Activated CD4-positive, alpha-beta memory T cell treated with anti-CD3 and anti-CD28 coated beads, Interleukin-2, amount 10 ng/mL, durations not matched to agents 7 days and 5 days (primary cell): ENCODE measurements at places on chromosomes 3 and 15.
A peak's percentile ranks its signal among the peaks of the same experiment; 100 is the strongest.

DNA sequence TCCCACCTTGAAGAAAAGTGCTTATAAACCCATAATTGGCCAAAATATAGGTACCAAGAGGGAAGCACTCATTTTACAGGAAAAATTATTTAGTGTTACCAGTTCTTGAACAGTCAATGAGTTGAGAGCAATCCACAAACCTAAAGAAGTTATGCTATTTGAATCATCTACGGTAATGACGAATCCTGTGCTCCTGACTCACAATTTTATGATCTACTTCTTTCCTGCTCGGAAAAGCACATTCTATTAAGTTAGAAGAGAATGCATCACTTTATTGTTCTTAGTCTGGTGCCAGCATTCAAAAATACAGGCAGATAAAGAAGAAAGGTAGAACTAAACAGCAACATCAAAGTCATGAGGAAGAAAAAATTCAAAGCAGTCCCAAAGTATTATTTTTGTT, 33.2 kb downstream of the CHRM5 start:
- DNase-seq: no peak

DNA sequence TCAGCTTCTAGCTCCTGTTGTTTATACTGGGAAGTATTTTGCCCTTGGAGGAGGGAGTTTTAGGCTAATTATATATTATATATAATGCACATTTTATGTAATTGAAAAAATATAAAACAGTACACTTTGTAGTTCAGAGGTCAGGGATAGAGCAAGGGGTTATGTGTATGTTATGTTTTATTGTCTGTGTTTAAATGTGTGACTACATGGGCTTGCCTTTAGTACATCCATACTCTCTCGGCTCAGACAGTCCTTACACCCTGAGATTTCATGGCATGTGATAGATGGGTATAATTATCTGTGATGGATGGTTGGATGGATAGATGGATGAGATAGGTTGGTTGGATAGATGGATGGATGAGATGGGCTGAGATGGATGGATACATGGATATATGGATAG, 17.4 kb upstream of the ST3GAL6 start:
- no peak for DNase-seq

- no peak for DNase-seq
Measured at GRCh38 chr3:184604039-184604601, 42.5 kb downstream of the EPHB3 start.

DNA sequence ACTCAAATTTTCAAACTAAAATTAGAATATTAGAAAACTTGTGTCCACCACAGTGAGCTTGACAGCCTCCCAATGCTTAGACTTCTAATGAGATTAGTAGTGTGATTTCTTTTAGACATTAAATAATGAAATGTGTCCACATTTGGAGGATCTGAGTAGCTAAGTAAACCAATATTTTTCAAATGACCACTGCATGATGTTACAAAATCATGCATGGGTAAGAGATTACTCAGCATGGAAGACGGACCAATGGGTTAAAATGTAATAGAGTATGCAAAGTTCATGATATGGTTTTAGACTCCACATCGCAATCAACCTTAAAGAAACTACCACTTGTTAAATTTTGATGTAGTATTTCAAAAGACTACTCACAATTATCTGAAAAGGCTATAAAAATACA, 130.6 kb downstream of the IMPG2 start:
- no peak for DNase-seq

GRCh38 chr3:30297112-30297511, 309.3 kb upstream of the TGFBR2 start:
- DNase-seq: no peak

DNA sequence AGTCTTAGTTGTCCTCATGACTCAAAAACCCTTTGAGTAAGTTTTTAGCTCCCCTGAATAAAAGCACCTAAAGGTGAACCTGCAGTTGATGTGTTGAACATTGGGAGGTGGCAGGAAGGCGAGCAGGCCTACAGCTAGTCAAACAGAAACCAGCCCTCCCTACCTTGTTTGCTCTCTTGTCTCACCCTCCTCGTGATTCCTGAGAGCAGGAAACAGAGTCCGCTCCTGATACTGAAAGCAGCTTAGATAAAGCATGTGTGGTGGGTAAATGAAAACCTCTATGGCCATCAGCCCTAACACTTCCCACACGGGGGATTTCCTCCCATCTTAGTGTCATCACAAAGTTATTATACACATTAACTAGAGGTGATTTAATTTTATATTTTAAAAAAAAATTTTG, 21.8 kb upstream of the CLDN18 start:
- DNase-seq: no peak

DNA sequence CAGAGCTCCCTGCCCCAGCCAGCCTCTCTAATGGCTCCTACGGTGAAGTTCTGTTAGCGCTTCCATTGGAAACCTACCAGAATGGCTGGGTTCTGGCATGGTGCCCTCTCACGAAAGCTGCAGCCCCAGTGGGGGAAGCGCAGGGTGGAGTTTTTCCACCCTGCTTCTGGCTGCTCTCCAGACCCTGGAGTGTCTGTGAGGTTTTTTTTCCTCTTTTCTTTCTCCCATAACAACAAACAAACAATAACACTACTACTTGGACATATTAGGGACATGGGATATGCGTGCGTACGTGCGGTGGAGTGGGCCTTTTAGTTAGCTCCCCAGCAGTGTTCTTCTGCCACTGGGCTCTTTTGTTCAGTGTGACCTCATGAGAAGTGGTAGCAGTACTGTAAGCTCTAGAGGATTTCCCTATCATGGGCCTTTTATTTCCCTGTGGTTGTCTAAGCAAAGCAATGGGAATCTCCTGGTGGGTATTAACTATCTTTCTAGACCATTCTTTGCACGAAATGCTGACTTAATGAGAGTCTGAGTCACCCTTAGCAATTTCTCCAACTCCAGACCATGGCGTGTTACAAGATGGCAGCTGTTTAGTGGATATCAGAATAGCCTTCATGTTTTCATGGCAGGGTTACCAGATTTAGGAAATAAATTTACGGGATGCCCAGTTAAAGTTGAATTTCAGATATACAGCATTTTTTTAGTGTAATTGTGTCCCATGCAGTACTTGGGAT, 161.9 kb downstream of the FNDC3B start:
- DNase-seq: no peak

GRCh38 chr15:55993111-55993803, at the start of gene NEDD4:
Gene NEDD4, minus strand, starts transcription at chr15:55993612. Its CDS starts 57 bp downstream, at chr15:55993555.
- peak; percentile 77 for DNase-seq

DNA sequence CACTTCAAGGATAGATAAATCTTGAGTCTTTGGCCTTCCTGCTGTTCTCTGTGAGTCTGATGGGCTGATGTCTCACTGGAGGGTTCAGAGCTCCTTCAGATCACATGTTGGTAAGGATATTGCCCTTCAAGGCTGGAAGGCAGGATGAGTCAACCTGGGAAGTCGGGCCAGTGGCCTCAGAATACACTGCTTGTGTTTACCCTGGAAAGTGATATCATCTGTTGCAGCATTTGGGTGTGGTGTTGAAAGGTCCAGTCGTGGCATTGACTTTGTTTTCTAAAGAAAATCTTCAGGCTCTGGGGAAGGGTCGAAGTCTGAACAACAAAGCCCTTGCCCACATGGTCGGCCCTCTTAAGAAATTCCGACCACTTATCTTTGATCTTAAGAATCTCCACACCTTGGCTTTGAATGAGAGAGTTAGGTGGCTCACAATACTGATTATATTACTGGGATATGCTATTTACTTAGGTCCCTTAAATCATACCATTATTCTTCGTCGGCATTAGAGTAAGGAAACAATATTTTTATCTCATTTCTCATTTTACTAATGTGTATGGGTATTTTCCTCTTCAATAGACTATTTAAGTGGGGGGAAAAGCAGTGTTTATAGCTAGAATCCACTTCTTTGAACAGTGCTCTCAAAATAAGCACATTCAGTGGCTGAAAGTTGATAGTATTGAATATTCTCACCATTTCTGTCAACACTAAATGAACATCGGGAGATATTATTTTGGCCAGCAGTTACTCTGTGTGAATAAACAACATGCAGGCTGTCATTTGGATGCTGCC, 303.9 kb upstream of the RASGRP1 start:
- no peak for DNase-seq

DNA sequence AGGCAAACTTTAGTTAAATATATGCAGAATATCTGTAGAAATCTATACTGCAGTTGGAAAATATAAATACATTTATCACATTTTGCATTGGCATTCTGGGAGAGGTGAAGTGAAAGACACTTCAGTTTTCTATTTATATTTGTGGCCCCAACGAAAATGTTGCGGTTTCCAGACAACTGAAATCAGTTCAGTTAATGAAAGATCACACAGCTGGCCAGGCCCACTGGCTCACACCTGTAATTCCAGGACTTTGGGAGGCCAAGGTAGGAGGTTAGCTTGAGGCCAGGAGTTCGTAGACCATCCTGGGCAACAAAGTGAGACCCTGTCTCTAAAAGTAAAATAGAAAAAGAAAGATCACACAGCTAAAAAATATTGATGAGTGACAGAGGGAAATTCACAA, 11.9 kb upstream of the CLASP2 start:
- DNase-seq: no peak

DNA sequence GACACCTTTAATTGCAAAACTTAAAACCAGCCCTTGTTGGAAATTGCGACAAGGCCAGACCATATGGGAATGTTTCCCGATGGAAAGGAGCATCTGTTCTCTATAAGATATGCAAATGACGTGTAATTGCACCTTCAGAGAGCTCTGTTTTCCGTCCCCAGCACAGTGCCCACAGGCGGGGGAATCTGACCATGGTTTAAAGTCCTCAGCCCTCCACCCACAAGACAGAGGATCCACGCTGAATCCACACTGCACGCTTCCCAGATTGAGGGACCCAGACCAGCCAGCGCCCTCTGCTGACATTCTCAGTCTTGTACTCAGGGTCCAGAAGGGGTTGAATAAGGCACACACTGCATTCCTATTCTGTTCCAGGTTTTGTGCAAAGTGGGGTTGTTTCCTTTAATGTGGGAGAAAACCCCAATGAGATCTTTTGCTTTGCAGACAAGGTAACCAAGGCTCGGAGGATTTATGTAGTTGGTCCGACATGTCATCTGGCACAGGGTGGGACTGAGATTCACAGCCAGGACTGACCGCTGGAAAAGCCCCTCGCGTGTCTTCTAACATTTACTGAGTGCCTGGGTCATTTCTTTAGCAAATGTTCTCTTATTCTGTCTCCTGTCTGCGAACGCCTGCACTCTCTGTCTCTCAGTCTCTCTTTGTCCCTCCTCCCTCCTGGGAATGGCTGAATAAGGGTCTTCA, 36.8 kb upstream of the KLHL25 start:
- DNase-seq: peak; percentile 34

DNA sequence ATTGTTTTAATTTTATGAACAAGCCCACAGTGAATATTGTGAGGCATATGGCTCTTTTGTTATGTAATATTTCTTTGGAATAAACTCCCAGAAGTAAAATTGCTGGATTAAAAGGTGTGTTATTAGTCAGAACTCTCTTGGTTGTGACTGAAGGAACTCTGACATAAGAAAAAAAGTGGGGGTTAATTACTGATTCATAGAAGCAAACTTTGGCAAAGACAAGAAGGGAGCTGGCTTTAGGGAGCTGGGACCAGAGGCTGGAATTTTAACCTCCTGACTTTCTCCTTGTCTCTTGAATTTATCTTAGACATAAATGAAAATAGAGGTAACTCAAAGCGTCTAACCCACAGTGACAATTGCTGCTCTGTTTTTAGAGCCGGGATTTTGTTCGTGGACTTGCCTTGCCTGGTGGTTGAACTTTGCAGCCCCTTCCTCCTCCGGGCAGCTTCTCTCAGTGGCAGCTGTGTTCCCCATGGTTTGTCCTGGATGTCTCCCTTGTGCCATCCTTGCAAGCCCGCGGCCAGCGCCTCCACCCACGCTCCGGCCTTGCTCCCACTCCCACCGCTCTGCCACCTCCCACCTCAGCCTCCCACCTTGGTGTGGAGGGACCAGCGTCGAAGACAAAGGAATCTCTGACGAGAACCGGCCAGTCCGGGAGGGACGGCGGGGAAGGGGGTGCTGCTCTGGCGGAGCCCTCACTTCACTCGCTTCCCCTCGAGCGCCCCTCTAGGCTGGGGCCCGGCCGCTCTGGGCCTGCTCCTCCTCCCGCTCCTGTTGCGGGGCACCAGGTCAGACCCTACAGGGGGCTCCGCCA, 28.0 kb downstream of the ARHGAP31 start:
- DNase-seq: no peak

- DNase-seq: no peak
Measured at GRCh38 chr3:188747489-188747888, 424.3 kb upstream of the TPRG1 start.

DNA sequence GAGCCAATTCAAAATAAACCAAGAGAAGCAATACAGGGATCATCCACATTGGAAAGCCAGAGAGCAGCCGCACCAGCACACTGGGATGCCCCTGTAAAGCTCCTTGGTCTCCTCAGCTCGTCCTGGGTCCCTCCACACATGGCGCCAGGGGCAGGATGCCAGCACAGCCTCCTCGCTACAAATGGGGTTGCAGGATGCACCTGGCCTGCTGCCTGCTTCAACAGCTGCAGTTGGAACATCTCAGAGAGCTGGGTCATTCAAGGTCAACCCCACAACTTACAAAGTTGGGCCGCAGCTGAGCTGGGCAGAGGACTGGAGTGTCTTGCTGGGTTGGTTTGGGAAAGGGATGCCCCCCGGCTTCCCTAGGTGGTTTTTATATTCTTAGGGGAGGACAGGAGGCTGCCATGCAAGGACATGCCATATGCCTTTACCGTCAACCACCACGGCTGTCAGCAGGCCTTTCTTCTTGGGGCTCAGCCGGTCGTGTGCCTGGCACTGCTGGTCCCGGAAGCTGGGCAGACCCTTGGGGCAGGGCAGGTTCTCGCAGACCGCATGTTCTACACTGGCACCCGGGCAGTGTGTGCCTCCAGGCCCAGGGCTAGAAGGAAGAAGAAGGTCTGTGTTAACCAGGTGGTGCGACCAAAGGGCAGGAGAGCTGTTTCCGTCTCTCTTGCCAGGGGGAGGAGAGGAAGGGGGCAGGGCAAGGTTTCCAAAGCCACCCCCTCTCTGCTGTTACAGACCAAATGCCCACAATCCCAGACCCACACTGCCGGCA, 225.2 kb downstream of the ADAMTS17 start:
- DNase-seq: no peak

GRCh38 chr3:52792961-52793695, 1.5 kb upstream of the ITIH3 start:
- DNase-seq: no peak

DNA sequence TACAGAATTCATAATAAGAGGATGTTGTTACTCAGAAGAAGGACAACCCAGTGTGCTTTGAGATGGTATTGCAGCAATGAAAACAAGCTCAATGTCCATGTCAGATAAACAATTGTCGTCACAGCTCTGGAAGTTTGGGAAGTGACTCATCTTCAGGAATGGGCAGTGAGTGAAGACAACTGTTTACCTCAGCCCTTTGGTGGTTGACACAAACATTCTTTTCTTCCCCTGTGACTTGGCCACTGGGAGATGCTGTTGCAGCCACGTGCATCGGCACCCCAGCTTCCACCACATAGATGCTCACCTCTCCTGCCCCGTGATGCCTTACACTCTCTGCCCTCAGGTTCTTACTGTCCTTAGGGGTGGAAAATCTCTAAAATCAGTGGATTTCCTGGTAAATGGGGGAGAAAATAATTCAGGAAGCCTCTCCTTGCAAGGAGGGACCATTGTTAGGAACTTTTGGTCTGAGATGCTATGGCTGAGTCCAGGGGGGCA, 114.1 kb upstream of the GALNT15 start:
- no peak for DNase-seq
